ENCODE measurements at places on chromosomes 7 and 10.

DNA sequence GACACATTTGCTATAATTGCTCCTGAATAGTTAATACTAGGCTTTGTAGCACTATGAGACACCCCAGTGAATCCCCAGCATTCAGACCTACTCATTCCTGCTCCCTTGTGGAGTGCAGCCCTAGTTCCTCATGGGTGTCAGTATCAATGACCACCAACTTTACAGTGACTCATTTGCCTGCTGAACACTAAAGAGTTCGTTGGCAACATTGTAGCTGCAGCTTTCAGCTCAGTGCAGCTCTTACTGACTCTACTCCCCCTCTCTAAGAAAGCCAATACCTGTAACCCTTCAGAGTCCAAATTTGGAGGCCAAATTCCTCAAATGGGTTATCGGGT is 127.1 kb upstream of the MTPN start:
- no peak for DNase-seq

- DNase-seq: no peak
Measured at GRCh38 chr7:69338144-69338543, 260.1 kb upstream of the AUTS2 start.

DNA sequence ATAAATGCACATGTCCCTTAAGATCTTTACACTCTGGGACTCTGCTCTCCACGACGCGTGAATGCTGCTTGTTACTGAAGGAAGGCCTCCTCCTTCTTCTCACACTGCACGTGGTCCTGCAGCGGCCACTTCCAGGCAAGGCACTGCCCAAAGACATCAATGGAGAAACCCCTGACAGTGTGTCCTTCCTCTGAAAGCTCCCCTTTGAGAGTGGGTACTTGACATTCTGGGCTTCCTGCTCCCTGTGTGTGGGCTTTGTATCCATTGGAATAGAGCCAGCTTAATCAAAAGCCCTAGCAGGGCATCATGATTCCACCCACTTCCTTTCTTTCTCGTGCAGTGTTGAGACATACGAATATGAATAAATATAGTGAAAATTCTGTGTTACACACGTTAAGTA is 69.7 kb upstream of the STK17A start:
- DNase-seq: no peak

DNA sequence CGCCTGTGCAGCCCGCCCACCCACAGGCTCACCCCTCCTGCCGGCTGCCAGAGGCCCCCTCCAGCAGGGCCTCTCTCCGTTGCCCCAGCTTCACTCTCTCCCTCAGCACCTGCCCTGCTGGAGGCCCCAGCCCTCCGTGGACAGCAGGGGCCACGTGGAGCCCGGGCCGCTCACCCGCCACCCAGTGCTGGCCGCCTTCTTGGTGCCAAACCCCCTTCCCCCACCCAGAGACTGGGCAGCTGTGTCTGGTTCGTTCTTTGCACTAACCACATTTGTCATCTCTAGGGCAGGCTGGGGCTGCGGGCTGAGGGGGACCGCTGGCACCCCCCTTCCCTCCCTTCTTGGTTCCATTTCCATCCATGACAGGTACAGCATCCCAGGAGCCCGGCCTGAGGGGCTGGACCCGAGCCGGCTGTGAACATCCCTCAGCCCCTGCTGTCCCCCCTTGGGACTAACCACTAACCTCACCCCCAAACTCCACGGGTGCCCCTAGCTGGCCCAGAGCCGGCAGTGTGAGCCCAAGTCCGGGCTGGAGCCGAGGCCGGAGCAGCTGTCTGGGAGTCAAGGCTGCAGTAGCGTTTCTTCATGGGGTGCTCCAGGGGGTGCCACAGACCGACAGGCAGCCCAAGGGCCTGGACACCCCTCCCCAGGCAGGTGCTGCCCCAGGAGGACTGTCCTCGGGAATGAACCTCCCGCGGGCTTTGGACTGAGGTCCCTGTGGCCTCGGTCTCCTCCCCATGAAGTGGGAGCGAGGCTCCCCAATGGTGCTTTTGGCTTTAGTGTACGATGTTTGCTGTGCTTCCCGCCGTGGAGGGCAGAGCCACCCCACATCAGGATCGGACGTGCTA is 25.5 kb upstream of the AMZ1 start:
- no peak for DNase-seq

DNA sequence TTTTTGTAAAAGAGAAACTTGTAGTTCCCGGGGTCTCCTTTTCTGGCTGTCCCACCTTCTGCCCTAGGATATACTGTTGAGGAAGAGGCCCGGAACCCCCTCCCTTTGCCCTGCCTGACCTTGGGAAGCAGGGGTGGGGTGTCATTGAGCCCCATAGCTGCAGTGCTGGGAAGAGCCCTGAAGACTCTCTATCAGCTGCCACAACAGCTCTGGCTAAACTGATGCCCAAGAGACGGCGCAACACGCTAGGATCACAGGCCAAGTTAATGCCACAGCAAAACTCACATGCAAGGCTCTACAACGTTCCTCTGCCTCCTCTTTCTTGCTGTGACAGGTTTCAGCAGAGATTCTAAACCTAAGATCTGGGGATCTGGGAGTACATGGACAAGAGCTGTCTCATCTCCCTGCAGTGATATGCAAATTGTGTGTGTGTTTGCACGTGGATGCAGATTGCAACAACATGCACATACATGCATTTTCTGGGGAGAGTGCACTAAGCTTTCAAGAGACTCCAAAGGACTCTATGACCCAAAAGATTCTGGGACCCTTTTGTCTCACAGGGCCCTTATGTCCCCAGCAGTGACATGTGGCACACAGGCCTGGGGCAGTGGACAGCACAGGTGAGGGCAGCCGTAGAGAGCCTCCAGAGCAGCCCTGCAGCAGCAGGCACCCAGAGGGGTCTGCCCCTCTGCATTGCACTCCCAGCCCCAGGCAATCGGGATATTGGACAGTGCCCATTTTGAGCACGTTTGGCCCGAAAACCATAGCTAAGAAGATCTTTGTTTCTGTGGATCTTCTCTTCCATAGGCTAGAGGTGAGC is 2.5 kb downstream of the RASSF4 start:
- DNase-seq: no peak

DNA sequence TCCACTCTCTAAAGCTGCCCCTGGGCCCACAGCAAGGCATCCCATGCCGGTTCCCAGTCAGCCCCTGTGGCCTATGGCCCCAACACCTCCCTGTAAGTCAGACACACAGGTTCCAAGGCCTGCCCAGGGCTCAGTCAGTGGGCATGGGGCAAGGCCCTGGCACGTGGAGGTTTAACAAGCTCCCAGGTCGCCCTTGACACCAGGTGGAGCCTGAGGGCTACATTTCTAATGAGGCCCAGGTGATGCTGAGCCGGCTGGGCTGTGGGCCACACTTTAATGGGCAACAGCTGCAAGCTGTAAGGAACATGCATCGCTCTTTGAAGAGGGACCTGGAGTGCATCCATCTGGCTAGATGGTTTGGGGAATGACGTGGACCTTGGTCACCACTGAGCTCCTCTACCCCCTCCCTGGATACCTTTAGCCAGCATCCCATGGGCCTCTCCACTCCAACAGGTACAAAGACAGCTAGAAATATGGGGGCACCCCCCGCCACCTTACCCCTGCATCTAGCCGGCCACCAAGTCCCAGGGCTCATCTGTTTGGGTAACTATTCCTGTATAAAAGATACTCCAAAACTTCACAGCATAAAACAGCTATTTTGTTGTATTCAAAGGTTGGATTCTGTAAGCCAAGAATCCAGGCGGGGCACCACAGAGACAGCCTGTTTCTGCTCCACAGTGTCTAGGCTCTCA is 122.5 kb downstream of the OAT start:
- DNase-seq: peak; percentile 39

DNA sequence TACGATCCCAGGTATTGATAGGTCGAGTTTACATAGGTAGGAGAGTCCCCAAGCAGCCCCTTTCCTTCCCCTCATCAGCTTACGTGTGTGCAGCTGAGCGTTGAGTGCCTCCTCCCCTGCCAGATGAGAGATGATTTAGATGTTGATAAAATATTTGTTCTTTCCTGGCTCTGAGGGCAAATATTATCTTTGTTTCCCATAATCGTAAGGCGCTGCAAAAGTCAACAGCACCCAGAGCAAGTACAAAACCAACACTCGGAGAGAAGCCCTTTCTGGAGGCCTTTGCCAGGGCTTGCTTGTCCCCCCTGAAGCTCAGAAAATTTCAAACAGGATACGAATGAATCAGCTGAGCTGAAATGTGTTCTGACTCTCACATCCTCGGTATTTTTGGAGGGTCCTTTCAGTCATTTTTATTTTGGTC is 683.2 kb downstream of the LRMDA start:
- DNase-seq: no peak

DNA sequence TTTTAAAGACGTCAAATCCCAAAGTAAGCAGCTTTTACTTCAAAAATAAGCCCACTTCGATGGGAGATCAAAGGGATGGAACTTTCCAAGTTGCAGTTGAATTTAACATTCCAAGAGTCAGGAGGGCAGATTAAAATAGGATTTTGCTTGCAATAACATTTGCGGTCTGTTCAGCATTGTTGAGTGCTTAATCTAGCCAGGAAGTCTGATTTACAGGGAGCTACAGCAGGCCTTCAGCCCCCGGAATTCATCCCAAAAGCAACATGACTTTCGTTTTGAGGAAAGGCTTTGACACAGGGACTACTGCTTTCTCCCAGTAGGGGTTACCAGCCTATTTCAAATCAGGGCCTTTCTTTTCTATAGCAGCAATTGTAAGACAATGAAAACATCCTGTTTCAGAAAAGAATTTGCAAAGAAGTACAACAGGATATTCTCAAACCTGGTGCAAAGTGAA is 279.6 kb upstream of the PITRM1 start:
- peak; percentile 94 for DNase-seq

GRCh38 chr7:4724648-4725013 is 42.5 kb downstream of the FOXK1 start:
- DNase-seq: no peak

DNA sequence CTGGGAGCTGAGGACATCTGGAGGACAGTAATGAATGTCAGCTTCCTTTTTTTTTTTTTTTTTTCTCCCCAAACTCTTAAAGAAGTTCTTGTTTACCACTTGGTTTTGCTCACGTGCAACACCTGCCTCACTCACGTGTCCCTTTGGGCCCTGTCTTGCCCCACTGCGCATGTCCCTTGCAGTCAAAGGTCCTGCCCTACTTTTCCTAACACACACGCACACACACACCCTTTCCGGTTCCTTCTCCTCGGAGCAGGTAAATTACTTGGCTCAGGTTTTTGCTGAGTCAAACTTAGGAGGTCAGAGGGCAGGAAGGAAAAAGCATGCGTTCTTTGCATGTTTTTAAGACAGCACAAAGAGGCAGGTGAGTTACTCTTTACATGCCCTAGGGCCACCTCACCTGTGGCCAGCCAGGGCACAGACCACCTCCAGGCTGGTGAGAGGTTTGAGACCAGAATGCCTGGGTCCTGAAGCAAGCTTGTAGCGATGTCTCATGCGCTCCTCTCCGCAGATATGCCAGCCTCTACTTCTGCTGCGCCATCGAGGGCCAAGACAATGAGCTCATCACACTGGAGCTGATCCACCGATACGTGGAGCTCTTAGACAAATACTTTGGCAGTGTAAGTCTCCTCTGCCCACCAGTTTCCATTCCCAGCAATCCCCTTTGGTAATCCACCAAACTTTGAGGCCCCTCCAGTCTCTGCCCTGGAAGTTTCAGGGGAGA is 2.8 kb downstream of the AP1S1 start:
- no peak for DNase-seq

GRCh38 chr10:88582806-88583583 is at the start of gene RNLS:
Gene RNLS (minus strand): TSS chr10:88583318.
- peak; percentile 6 for DNase-seq

GRCh38 chr7:158975526-158976467 is 119.4 kb downstream of the DYNC2I1 start:
- no peak for DNase-seq

GRCh38 chr10:11610826-11611247 is 613 bp downstream of the USP6NL start:
- DNase-seq: no peak

DNA sequence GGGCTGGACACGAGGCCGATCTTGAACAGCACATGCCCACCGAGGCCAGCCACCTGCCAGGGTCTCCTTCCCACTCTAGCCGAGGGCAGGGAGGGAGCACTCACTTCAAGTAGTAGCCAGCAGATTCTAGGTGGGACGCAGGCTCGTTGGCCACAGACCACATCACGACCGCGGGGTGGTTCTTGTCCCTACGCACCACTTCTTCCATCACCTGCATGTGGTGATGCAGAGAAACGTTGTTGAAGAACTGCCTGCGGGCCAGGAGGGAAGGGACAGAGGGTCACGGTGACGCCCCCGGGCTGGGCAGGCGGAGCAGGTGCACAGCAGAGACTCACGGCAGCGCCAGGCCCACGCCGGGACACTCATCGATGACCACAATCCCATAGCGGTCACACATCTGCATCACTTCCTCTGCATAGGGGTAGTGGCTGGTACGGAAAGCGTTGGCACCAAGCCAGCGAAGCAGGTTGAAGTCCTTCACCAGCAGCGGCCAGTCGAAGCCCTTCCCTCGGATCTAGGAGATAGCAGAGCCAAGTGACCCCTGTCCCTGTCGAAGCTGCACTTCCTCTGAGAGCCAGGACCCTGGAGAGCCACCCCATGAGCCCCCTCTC is 7.7 kb downstream of the GUSB start:
- DNase-seq: no peak

GRCh38 chr7:66283003-66283920 is 78.1 kb downstream of the TPST1 start:
- peak; percentile 49 for DNase-seq

- DNase-seq: no peak
Measured at GRCh38 chr7:29478226-29478625, 85.4 kb upstream of the PRR15 start.

DNA sequence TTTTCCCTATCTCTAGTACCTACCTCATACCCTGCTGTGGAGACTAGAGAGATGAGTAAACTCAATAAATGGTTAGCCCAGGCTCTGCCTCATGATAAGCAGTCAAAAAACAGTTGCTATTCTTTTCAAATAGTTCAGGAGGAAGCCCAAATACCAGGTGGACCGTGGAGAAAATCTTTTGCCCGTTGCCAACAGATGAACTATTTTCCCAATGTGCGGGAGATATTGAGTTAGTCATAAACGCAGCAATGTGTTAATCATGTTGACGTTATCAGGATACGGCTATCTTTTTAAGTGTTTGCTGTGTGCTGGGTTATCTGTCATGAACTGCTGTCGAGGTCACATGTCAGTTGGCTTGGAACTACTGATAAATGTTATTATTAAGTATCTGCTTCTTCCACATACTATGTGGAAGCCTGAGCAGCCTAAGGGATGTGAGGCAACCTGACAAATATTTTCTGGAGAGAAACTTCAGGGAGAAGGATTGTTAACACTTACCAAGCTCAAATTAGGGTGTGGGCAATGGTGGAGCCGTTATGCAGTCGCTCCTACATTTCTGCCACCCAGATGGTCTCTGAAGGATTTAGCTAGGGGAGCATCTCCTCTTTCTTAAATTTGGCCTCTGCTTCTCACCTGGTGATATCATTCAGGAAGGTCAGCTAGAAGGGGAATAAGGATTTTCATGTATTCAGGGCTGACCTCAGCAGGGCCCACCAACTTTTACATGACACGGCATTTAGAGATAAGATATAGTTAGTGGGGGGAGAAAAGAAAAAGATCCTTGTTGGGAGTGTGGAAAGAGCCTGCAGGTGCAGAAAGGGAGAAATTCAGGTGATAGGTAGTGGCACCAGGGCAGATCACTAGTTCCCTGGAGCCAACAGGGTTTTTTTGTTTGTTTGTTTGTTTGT is 33.5 kb upstream of the SLC26A3 start:
- DNase-seq: no peak
